Activated CD4-positive, alpha-beta T cell treated with anti-CD3 and anti-CD28 coated beads, Interleukin-2, amount 50 U/mL, for 24 hours (primary cell): ENCODE measurements at places on chromosomes 1 and 21.

DNA sequence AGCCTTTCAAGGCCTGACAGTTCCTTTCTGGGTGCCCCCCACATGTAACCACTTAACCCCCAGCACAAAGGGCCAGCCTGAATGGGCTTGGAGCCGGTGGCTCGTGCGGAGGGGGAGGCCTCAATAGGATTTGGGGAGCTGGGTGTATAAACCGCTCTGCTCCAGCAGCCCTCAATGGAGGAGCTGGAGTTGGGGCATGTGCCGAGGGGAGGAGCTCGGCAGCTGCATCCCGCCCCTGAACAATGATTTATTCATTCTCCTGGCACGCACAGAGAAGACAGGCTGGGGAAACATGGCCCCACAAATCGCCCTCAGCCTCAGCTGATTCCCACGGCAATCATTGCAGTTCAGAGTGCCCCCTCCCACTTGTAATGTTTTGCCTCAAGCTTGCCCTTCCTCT, 6.9 kb upstream of the C1orf216 start:
- no peak for DNase-seq

DNA sequence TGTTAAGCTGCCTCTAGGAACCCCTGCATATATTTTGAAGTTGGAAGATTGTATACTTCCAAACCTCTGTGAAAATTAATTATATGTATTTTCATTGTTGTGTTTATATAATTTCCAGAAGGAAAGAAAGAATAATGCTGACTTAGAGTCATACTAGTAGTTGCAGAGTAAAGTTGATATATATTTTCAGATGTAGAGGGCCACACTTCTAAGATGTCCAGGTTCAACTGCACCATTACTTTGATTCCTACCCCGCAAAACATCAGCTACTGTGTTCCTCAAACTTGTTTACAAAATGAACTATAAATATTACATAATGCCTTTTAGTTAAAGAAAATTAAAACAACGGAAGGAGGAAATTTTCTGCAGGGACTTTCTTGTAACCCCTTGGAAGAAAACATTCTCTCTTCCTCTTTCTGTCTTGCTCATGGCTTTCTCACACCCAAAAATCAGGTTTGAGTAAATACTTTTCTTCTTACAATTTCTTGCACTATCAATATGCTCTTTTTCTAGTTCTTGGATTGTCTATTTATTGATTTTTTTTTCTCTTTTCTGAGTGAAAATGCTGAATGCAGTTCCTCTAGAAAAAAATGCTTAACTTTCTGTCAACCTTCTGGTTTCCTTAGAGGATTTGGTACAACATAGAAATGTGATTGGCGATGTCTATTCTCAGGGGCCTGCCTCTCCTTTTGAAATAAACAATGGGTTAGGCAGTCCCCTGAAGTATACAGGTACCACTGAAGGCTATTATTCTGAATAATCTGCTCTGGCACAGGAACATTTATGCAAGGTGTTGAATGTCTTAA, 867.8 kb downstream of the TTLL7 start:
- DNase-seq = no peak

GRCh38 chr1:198318085-198318484, 161.3 kb downstream of the NEK7 start:
- DNase-seq = no peak

GRCh38 chr1:161159913-161160243, 578 bp downstream of the USP21 start:
- DNase-seq = no peak

- DNase-seq = no peak
These were observed 229.1 kb upstream of the ZP4 start for GRCh38 chr1:238119861-238120260.

DNA sequence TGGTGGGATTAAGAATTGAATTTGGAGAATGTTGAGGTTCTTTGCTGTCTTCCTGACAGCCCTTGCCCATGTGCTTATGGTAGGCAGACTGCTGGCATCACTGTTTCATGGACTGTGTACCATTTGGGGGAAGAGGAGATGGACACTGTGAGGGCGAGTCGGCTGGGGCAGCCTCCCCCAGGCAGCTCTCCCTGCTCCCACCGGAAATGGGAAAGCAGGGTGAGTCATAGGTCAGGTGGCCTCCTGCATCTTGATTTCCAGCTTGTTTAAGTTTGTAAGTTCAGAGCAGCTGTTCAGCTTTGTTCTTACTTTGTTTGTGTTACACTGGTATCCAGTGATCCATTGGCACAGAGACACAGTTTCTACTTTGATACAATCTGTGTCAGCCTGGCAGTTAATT, 87.2 kb upstream of the CNIH3 start:
- no peak for DNase-seq

GRCh38 chr1:21824926-21825325, 12.9 kb downstream of the LDLRAD2 start:
- DNase-seq = no peak

DNA sequence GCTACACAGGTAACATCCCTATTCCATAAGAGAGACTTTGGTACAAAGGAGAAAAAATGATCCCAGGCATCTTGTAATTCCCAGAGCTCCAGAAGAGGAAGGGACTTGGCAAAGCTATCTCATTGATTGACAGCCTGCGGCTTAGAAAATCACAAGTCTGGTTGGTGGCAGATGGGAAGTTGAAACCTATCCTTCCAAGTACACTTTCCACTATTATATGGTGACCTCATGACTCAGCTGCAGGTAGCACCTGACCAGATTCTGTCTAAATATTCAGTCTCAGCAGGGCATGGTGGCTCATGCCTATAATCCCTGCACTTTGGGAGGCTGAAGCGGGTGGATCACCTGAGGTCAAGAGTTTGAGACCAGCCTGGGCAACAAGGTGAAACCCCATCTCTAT, 89.9 kb downstream of the TIAM1 start:
- no peak for DNase-seq

DNA sequence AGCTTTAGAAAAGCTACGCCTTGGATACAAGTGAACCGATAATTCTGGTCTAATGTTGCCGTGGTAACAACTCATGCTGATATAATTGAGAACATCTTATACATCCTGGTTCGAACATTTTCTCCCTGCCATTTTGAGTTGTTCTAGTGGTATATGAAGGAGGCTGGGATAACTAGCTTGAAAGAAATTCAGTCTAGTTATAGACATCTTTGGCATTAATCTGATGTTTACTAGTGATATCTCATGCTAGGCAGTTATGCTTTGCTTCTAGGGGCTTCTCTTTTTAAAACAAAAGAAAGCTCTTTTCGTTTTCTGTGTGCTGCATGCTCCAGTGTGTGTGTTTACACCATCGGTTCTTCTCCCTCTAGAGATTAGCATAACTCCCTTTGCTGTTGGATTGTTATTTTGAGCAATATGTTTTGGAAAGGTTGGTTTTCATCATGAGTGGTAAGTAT, 20.5 kb downstream of the PRKACB start:
- no peak for DNase-seq

- DNase-seq = no peak
These were observed 24.6 kb downstream of the ANGPTL3 start for GRCh38 chr1:62621907-62622306.

GRCh38 chr21:43627527-43627926, 31.8 kb downstream of the HSF2BP start:
- DNase-seq = no peak

DNA sequence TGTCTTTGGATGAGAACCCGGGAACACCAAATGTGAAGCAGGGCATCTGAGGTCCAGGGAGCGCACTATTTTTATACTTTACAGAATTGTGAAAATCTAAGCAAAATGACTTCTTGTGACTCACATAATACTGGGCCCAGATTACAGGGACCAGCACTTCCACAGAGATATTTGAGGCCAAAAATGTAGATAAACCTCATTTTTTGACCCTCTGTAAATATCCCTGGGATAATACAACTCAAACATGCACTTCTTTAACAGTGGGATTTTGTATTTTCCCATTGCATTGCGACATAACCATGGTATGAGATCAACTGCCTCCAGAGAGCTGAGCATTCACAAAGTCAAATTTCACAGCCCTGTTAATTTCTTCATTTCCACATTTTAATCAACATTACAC, 289.4 kb upstream of the ADGRL4 start:
- DNase-seq = no peak

GRCh38 chr1:111032295-111032897, 68.7 kb upstream of the LRIF1 start:
- peak; percentile 45 for DNase-seq

GRCh38 chr21:44262338-44263056, 800 bp upstream of the DNMT3L start:
- no peak for DNase-seq

GRCh38 chr1:18015719-18016118, 91.9 kb upstream of the IGSF21 start:
- no peak for DNase-seq
